ENCODE measurements at places on chromosomes 5 and 9.

- DNase-seq, result no peak
Observed at GRCh38 chr5:136070486-136071285, 41.9 kb downstream of the TGFBI start.

- DNase-seq, result no peak
Observed at GRCh38 chr5:127667926-127668325, 19.0 kb downstream of the CTXN3 start.

DNA sequence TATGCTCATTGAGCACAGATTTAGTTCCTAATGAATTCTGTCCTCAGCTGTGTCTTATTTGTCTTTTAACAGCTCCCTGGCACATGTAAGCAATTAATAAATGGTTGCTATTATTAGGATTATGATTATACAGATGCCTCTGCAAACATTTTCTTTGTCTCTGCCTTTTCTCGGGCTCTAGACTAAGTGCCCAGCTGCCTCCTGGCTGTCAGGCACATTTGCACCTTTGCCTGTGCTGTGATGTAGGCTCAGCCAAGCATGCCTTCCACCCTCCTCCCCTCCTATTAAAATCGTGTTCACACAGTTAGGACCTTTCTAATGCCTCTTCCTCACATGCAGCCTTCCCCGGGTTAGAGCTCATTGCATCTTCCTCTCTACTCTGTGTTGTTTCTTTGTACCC lies 25.7 kb downstream of the NPR3 start:
- DNase-seq, result no peak

GRCh38 chr9:117825609-117826347 lies 121.6 kb downstream of the TLR4 start:
- DNase-seq, result no peak

DNA sequence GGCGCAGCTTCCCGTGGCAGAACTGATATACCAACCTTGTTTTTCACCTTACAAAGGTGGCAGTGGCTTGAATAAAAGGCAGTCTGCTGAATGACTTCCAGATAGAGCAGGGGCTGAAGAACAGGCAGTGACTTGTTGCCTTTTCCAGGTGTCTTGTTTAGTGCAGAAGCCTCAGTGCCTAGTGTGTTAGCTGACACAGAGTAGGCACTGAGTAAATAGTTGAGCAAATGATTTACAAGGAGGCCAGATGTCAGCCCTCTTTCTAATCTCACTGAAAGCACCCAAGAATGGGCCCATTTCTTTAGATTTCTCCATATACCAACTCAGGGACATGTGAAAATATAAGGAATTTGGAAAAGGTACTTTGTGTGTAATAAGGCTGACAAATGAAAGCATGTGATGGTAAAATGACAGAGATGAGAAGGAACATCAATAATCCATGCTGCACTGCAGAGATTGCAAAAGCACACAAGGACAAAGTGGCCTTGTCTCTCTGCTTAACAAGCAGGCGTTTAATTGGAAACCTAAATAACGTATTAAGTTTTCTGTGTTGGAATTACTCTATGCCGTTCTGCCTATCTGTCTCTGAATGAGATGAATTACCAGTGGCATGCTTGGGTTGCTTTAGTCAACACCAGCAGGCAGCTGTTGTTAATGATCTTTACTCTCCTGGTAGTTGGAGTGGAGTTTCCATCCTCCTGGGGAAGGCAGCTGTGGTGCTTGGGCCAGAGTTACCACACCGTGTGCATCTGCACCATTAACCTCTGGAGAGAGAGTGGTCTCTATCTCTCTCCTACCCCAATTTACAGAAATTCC lies 360.1 kb upstream of the C9orf72 start:
- DNase-seq, result no peak

- no peak for DNase-seq
Observed at GRCh38 chr9:127898433-127899127, 823 bp downstream of the ST6GALNAC6 start.

DNA sequence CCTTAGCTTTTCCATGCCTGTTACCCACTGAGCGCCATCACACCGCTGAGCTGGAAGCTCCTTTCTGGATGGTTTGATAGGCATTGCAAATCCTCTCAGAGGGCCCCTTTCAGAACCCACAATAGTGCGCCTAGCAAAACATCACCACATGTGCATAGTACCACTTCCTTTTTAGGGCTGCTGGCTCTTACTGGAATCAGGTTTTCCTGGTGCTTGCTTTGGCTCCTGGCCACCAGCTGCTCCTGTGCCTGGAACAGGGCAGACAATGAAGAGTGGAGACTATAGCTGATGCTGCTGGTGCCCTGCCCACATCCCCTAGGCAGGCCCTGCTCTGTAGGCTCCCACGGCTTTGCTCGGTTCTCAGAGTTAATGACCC lies 163.6 kb upstream of the SEMA6A start:
- no peak for DNase-seq

GRCh38 chr5:90475436-90475980 lies 844 bp downstream of the POLR3G start:
- DNase-seq, result no peak

GRCh38 chr9:135650408-135650807 lies 11.1 kb upstream of the GLT6D1 start:
- DNase-seq, result no peak

DNA sequence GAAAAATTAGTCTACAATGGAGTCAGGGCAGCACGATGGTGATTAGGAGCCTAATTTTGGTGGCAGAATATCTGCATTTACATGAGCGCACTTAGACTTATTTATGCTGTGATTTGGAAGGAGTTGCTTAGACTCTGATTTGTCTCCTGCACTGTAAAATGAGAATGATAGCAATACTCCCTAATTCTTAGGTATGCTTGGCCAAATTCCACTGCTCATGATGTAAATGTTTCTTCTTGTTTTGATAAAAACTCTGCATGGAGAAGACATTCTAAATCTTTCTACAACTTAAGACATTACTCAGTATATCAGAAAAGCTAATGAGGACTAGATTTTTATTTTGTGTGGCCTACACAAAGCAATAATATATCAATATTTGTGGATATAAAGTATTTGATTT lies 205.4 kb downstream of the CDH18 start:
- DNase-seq, result no peak

- no peak for DNase-seq
Observed at GRCh38 chr5:134920848-134921575, 16.1 kb downstream of the PCBD2 start.

- no peak for DNase-seq
Observed at GRCh38 chr9:112890106-112891081, at the start of gene SLC46A2. SLC46A2 (minus strand) TSS chr9:112890876; CDS start chr9:112890681, 195 bp downstream.

GRCh38 chr9:77304543-77304942 lies 127.2 kb downstream of the VPS13A start:
- no peak for DNase-seq

- DNase-seq, result no peak
Observed at GRCh38 chr5:136004436-136004835, 24.4 kb upstream of the TGFBI start.

DNA sequence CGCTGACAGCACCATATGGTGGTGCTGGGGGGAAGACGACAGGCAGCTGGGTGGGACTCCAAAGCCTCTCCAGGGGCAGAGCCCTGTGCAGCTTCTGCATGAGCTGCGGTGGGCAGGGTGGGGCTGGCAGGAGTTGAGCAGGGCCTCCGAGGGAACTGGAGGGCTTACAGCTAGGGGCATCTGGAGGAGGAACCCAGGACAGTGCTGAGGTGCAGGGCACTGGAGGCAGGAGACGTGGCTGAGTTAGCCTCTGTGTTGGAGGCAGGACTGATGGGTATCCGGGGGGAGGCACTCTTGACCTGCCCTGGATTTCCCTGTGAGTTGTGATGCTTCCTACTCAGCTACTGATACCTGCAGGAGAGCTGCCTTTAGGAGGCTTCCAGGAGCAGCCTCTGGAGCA lies 45.0 kb downstream of the TENT4A start:
- DNase-seq, result no peak

DNA sequence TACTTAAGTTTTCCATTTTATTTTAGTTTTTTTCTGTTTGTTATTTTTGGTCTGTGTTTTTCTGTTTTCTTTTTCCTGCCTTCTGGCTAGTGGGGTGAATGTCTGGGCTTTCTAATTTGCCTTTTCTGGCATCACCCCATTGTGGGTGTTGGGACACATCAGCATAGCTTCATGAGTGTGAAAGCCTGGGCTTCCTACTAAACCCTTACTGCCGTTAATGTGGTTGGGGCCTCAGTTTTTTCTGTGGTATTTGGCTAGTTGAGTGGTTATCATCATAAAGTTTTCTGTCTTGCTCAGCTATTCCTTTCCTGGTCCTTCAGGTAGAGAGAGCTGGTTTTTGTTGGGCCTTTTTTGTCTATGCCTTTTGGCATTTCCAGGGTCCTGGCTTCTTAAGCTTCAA lies 21.4 kb downstream of the C5orf47 start:
- no peak for DNase-seq

DNA sequence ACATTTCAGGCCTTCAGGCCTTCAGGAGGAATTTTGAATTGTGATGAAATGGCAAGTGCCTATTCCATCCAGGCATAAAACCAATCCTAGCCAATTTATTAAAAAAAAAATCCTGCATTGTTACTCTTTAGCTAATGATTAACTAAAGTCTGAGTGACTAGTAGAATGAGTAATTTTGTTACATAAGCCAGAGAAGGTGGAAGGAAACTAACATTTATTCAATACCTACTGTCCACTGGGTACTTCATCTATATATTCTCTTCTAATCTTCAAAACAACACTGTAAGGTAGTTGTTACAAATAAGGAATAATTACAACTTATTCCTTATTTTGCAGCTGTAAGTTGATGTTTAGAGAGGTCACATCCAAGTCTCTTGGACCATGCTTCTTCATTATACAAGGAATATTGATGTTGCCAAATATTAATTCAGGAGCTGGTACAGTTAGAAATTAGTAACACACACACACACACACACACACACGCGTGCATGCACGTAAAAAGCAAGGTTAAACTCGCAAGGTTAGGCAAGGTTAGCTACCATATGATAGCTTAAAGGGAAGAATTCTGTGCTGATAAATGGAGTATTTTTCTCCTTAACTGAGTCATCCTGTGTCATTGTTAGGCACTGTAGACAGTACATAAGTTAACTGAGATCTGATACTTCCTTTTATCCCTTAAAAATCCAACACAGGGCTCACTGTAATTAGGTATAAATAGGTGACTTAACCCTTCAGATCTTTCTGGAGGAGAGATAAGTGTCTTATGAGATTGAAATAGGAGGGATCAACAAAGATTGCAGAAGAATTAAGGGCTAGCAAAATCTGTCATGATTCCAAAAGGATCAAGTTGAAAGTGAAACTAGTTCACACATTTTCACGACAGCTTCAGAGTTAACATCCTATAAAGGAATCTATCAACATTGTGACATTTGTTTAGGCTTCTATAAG lies 596.9 kb downstream of the PDE4D start:
- DNase-seq, result no peak

- DNase-seq, result no peak
Observed at GRCh38 chr5:54756301-54756700, 229.1 kb downstream of the ESM1 start.

DNA sequence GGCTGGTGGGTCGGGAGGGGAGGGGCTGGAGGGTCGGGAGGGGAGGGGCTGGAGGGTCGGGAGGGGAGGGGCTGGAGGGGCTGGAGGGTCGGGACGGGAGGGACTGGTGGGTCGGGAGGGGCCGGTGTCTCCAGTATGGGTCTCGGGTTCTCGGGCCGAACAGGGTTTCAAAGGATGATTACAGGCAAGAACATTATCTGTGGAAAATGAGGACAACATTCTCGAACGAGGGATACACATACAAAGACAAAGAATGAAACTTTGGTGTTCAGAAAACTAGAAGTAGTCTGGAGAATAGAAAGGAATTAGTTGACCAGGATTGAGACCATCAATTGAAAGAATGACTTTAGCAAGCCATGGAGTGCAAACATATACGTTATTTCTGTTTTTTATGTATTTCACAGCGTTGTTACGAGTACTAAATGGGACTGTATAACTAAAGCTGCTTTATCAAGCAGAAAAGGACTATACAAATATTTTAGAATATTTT lies 360 bp upstream of the ZCCHC10 start:
- no peak for DNase-seq

- DNase-seq, result no peak
Observed at GRCh38 chr5:178555771-178556211, 34.4 kb downstream of the COL23A1 start.

GRCh38 chr9:108412755-108413154 lies 443.0 kb downstream of the ACTL7B start:
- DNase-seq, result no peak

DNA sequence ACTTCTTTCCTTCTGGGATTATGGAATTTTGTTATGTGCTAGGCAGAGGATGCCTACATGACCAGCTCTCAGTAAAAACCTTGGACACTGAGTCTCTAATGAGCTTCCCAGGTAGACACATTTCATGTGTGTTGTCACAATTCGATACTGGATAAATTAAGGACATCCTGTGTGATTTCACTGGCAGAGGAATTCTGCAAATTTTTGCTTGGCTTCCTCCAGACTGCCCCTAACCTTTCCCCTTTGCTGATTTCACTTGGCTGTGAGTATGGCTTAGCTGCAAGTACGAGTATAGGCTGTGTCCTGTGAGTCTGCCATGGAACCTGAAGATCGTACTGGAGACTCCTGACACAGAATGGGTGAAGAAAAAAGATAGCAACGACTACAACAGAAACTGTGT lies 47.6 kb downstream of the MRPS27 start:
- no peak for DNase-seq

GRCh38 chr9:105966834-105967233 lies 272.5 kb downstream of the TMEM38B start:
- DNase-seq, result no peak

DNA sequence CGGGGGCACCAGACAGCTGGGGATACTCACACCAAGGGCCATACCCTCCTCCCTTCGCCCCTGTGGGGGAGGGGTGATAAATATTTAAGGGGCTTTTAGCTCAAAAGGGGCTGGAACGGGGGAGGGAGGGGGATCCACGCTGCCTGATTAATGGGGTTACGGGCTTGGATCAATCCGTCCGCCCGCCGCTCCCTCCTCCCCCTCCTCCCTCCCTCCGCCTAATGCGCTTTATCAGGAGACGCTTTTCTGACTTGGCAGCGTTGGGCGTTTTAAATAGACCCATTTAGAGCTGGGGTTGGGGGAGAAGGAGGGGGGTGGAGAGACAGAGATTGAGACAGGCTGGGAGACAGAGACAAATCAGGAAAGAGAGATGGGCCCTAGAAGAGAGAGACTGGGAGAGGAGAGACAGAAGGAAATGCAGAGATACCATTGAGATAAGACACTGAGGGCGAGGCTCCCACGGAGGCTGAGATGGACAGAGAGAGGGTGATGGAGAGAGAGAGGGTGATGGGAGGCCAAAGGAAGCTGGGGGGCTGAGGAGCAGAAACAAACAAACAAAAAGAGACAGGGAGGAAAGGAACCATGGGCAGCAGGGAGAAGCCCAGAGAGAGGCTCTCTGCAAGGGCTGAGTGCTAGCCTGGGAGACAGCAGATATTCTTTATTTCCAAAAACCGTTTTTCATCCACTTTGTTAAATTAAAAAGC lies 10.3 kb downstream of the CNTFR start:
- DNase-seq, result no peak

- DNase-seq, result no peak
Observed at GRCh38 chr9:12698986-12699385, 5.8 kb downstream of the TYRP1 start.

Measured in renal cortex interstitium (tissue), 15 donors.